ENCODE measurements at places on chromosomes 2 and 18. TPM values are rescaled to one million over a fixed set of nuclear protein-coding genes. Genes with fewer than 3 reads are reported as not detected.

- no peaks in the 10 kb centered on the region for H3K4me1 ChIP-seq
- no peaks in the 10 kb centered on the region for H3K36me3 ChIP-seq
- H3K27ac ChIP-seq: no peak overlapping the region
- no peak overlapping the region for H3K4me3 ChIP-seq
- DNase-seq: no peak
Measured at GRCh38 chr18:60247103-60247502, 125.5 kb downstream of the MC4R start.

- peaks cover 2% of the 10 kb centered on the region for H3K4me1 ChIP-seq
- no peak overlapping the region for H3K4me3 ChIP-seq
- no peak for DNase-seq
- H3K36me3 ChIP-seq: no peaks in the 10 kb centered on the region
Measured at GRCh38 chr18:50080932-50081560, 113.9 kb downstream of the MYO5B start.

- no peaks in the 10 kb centered on the region for H3K27me3 ChIP-seq
- no peak overlapping the region for H3K27ac ChIP-seq
- no peaks in the 10 kb centered on the region for H3K36me3 ChIP-seq
- no peak for DNase-seq
- no peak overlapping the region for H3K4me3 ChIP-seq
Measured at GRCh38 chr2:214069254-214069653, 341.6 kb upstream of the VWC2L start.

- peaks cover 14% of the 10 kb centered on the region for H3K4me1 ChIP-seq
- H3K36me3 ChIP-seq: no peaks in the 10 kb centered on the region
- no peak overlapping the region for H3K4me3 ChIP-seq
- H3K27me3 ChIP-seq: no peaks in the 10 kb centered on the region
- H3K27ac ChIP-seq: no peak overlapping the region
Measured at GRCh38 chr2:25976983-25977741, 5.1 kb downstream of the KIF3C start.

DNA sequence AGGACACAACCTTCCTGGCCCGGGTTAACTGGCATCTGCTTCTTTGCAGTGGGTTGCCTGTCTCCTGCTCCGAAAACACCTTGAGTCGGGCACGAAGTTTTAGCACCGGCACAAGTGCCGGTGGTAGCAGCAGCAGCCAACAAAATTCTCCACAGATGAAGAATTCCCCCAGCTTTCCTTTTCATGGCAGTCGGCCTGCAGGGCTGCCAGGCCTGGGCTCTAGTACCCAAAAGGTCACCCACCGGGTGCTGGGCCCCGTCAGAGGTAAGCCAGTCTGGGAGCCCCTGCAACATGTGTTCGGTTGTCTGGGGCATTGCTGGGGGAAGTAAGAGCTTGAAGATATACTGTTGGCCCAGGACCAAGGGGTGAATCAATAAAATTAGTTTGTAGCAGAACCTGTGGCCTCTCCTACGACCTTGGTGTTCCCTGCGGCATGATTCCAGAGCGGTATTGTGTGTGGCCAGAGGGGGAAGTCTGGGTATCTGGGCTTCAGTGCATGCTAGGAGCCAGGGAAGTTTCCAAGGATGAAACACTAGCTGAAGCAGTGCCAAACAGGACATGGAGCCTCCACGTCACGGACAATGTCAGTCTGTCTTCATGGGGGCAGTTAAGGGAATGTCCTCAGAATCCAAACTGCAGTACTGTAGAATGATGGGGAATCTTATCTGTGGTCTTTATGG is 7.8 kb downstream of the AGBL5 start:
- DNase-seq: no peak
- no peaks in the 10 kb centered on the region for H3K27me3 ChIP-seq
- no peak overlapping the region for H3K27ac ChIP-seq
- H3K36me3 ChIP-seq: peaks cover 58% of the 10 kb centered on the region
- H3K4me1 ChIP-seq: peaks cover 3% of the 10 kb centered on the region

DNA sequence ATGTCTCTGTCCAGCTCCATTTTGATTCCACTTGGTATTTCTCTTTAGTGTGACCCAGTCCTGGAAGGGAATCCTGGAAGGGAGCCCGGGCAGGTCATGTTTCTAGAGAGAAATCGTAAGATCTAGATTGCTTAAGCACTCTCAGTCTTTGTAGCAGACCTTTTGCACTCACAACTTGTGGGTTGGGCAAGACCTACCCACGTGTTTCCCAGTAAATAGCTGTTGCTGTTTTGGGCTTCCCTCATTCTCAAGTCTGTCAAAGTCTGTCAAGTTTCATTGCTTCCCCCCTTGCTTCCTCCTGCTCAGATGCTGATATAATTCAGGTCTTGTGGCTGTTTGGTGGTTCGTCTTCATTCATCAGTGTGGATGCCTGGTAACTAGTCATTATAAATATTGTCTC is 17.4 kb upstream of the NEMP2 start:
- peaks cover 9% of the 10 kb centered on the region for H3K36me3 ChIP-seq
- no peak overlapping the region for H3K4me3 ChIP-seq
- peaks cover 6% of the 10 kb centered on the region for H3K4me1 ChIP-seq
- H3K27me3 ChIP-seq: no peaks in the 10 kb centered on the region
- no peak for DNase-seq
- H3K27ac ChIP-seq: no peak overlapping the region

DNA sequence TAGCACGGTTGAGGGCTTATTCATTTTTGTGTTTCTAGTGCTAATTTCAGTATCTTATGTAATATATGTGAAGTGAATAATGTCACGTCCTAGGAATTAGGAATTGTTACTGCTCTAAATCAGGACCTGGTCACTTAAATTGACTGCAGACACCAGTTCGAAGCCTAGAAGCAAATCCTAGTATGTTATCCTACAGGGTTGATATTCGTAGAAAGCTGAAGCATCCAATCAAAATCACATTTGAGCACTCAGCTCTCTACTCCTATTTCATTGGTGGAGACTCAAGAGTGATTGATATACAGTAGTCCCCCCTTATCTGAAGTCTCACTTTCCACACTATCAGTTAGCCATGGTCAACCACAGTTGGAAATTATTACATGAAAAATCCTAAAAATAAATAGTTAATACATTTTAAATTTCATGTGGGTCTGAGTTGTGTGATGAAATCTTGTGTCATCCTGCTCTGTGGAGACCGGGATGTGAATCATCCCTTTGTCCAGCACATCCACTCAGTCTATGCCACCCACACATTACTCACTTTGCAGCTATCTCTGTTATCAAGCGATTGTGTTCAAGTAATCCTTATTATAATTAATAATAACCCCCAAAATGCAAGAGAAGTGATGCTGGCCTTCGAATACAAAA is 35.2 kb upstream of the SCN9A start:
- H3K4me1 ChIP-seq: no peaks in the 10 kb centered on the region
- H3K27ac ChIP-seq: no peak overlapping the region
- H3K36me3 ChIP-seq: no peaks in the 10 kb centered on the region

DNA sequence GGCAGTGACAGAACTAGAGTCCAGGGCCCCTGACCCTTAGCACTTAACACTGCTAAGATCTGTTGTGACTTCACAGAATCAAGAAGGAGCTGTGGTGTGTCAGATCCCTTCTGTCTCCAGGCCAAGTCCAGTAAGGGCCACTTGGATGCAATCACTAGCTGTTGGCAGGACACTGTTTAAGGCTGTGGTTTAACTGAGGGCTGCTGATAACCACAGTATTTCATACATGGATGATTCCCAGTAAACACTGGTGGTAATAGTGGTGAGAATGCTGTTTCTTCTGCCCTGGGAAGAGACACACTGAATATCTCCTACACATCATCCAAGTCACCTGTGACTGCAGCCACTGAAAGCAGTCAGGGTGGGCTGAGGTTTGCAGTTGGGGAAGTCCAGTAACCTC is 77.7 kb upstream of the FBXO11 start:
- H3K27me3 ChIP-seq: peaks cover 3% of the 10 kb centered on the region
- no peak overlapping the region for H3K4me3 ChIP-seq
- no peaks in the 10 kb centered on the region for H3K4me1 ChIP-seq
- H3K36me3 ChIP-seq: no peaks in the 10 kb centered on the region
- H3K27ac ChIP-seq: no peak overlapping the region
- no peak for DNase-seq

DNA sequence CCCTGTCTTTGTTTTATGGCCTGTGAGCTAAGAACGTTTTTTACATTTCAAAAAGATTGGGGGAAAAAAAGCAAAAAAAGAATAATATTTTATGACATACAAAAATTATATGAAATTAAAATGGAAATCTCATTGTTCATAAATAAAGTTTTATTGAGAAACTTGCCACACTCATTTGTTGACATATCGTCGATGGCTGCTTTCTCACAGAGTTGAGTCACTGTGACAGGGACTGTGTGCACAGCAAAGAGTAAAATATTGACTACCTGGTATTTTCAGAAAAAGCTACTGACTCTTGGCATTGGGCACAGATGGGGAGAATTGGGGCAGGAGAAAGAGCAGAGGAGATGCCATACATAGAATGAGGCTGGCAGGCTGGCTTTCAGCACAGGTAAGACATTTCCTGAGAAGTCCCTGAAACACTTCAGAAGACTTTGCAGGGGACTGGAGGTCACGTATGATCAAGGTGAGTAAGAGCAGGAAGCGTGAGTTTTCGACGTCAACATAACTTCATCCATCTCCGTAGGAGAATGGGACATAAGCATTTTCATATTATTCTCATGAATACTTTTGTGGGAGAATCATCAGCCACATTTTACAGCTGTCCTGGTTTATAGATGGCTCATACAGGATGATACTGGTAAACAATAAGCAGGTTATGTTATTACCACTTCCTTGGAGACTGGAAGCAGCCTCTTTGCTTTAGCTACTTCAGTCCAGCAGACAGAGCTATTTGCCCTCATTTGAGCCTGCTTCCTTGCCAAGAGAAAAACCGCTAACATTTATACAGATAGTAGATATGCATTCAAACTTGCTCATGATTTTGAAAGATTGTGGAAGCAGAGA is 32.5 kb upstream of the PUM2 start:
- H3K36me3 ChIP-seq: no peaks in the 10 kb centered on the region
- H3K4me1 ChIP-seq: peaks cover 7% of the 10 kb centered on the region
- peaks cover 6% of the 10 kb centered on the region for H3K27me3 ChIP-seq

The ALPP gene
- total RNA-seq: not detected

The RGPD4 gene
- total RNA-seq: 0.10 TPM
